ENCODE measurements at places on chromosomes 11 and 22.

- DNase-seq, result no peak
These were observed 209.5 kb downstream of the NTM start for GRCh38 chr11:131579932-131580387.

DNA sequence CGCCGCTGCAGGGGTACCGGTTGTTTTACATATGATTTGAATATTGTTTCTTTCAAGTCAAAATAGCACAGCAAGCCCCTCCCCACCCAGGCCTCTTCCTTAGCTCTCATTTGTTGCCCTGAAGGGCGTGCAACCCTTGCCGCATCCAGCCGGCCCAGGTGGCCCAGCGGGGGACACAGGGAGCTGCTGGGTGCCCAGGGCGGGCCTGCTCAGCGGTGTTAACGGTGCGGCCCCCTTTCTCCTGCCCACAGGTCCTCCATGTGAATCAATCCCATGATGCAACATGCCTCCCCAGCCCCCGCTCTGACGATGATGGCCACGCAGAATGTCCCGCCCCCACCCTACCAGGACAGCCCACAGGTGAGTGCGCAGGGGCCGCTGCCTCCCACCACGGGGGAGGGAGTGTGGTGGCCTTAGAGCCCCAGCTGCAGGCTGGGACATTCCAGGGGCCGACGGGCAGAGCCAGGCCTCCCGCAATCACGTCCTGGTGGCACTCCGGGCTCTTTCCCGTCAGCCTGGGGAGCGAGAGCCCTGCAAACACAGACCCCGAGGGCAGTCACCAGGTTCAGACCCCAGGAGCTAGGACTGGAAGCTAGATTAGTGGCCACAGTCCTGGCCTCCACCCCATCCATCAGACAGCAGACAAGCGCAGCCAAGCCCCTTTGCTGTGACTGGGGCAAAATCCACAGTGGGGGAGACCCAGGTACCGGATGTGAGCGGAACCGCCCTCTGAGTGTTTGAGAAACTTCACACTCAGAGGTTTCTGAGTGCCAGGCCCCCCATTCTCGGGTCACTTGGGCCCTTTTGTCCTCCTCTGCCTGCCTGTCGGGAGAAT is 144.8 kb downstream of the FEZ1 start:
- DNase-seq, result no peak

DNA sequence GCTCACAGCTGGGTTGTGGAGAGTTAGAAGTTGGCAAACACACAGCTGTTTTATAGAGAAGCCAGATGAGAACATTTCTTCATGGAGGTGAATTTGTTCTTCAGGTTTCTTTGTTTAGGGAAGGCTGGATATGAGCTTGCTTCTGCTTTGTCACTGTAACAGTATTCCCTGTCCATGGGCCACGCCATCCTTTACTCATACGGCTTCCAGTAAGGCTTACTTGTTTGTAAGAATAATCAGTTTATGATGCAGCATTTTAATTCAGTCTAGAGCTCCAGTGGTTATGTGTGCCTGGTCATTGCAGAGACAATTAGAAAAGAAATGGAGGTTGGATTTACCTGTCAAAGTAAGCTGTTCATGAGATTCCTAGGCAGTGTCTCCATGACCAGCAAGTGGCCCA is 131.8 kb downstream of the TRIM44 start:
- DNase-seq, result no peak

- DNase-seq, result no peak
These were observed 15.3 kb downstream of the PTPN5 start for GRCh38 chr11:18776324-18776723.

DNA sequence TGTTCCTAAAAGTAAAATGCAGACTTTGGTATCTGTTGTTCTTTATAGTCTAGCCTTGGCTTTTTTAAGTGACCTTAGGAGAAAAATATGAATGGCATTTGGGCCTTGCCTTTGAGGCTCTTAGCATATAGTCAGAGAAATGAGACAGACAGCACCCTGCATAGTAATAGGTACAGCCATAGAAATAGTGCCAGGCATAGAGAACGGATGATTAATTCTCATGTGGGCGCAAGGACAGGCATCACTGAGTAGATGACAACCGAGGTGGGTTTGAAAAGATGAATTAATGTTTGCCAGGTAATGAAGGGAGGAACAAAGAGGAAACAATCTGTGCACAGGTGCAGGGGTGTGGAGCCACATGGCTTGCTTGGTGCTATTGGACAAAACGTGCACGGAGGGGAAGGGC is 90.5 kb downstream of the BMAL1 start:
- DNase-seq, result no peak

DNA sequence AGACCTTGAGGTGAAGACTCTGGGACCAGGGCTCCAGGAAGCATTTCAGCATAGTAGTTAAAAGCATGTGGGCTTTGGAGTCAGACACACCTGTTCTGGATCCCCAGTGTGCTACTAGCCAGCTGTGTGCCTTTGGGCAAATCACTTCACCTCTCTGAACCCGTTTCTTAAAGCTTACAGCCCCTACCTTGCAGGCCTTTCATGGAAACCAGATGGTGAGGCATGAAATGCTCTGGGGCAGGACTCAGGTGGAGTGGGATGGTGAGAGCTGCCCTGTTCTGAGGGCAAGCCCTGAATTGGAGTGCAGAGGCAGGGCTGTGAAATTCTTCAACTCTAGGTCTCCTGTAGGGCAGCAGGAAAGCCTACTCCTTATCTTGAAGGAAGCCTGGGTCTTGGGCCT is 10.5 kb downstream of the UCP2 start:
- DNase-seq, result no peak

DNA sequence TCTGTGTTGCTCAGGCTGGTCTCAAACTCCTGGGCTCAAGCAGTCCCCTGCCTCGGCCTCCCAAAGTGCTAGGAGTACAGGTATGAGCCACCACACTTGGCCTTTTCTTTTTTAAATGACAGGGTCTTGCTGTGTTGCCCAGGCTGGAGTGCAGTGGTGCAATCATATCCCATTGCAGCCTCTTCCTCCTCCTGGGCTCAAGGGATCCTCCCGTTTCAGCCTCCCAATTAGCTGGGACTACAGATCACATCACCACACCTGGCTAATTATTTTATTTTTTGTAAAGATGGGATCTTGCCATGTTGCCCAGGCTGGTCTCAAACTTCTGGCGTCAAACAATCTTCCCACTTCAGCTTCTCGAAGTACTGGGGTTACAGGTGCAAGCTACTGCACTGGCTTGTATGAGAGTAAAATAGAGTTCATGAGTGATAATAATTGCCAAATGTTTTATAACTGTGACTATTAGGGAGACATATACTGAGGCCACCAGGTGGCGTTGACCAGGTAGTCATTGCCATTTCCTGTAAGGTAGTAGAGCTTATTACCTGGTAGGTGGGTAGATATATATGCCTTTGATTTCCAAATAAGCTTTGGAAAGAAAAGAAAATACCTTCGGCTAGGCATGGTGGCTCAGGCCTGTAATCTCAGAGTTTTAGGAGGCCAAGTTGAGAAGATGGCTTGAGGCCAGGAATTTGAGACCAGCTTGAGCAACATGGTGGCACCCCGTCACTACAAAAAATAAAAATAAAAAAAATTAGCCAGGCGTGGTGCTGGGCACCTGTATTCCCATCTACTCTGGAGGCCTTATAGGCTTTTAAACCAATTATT is 5.4 kb downstream of the FDX1 start:
- no peak for DNase-seq

DNA sequence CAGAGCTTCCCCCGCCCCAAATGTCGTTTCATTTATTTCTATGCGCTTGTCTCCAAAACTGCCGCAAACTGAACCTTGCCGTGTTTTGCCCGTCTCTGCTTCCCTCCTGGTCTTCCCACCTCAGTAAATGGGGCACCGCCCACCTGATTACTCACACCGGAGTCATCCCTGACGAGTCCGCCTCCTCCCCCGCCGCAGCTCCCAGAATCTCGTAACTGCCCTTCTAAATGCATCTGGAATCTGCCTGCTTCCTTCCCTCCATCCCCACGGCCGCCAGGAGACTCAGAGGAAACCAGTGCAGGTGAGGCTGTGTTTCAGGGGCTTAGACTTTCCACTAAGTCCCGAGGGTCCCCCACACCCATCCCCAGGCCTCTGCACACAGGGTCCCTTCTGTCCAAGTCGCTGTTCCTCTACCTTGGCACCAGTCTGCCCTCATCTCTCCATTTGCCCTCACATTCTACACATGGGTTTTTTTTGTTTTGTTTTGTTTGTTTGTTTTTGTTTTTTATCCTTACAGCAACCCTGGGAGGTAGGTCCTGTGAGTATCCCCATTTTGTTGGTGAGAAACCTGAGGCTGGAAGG is 62.6 kb upstream of the PHF21B start:
- peak; percentile 15 for DNase-seq

DNA sequence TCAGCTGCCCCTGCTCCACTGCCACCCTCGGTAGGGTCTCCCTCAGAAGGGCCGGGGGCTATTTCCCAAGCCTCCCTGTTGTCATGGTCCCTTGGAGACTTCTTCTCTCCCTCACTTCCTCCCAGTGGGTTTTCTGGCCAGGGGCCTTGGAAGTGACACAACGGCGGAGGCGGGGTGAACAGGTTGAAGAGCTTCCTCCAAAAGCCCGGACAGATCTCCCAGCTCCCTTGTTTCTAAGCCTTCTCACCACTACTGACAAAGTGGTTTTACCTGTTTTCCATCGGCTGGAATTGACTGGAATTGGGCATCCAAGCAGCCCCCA is 14.5 kb downstream of the MYH9 start:
- no peak for DNase-seq

DNA sequence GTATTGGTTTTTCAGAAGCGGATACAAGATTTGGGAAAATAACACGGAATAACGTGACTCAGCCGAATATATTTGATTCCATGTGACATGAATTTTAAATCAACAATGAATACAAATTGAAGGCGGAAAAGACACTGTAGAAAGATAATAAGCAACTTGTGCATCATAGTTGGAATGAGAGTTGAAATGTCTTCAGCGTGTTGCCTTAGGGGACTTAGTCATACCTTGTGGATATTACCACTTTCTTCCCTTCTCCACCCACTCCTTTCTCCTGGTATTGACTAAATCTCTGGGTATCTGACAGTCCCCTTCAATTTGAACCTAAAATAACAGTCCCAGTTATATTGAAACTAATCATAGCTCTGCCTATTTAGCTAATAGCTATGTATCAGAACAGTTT is 2373.1 kb upstream of the RAG2 start:
- DNase-seq, result no peak

DNA sequence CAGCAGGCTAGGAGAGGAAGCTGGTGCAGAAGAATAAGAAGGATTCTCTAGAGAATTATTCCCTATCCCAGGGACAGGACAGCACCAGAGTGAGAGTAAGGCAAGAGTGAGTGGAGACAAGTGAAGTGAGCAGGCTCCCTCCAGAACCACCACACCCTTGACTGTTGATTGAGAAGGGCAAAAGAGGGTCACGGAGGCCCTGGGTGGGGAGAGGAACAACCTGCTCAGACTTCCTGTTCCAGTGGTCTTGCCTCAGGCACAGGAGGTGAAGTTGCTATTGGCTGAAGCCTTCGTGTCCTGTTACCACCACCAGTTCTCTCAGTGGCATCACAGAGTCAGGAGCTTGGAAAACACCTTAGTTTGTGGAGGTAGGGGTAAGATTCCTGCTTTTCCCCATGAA is 51.7 kb upstream of the CCDC89 start:
- DNase-seq, result no peak
